KG1 (cell line): ENCODE measurements at places on chromosomes 3 and 15.
A peak's percentile ranks its signal among the peaks of the same experiment; 100 is the strongest.

DNA sequence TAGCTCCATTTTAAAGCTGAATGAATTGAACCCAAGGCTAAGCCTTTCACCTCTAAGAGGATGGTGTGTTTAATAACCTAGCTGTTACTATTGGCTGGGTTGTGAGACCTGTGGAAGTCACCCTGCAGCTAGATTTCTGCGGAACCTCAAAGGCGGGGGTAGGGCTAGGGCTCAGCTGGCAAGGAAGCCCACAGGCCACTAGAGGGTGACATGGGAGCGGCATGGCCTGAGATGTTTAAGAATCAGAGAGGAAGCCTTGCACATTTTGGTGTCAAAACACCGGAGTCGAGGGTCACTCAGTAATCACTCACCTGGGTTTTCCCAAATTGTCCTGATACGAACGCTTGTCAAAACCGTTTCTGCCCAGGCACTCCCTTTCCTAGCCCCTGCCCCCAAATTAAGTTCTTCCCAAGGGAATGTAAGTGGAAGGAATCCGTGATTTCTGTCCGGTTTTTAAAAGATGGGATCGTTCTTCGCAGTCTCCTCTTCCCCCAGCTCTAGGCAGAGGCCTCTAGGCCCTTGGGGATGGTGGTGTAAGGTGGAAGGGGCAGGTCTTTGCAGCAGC lies 3.8 kb upstream of the ACAD9 start:
- DNase-seq = peak; percentile 30

DNA sequence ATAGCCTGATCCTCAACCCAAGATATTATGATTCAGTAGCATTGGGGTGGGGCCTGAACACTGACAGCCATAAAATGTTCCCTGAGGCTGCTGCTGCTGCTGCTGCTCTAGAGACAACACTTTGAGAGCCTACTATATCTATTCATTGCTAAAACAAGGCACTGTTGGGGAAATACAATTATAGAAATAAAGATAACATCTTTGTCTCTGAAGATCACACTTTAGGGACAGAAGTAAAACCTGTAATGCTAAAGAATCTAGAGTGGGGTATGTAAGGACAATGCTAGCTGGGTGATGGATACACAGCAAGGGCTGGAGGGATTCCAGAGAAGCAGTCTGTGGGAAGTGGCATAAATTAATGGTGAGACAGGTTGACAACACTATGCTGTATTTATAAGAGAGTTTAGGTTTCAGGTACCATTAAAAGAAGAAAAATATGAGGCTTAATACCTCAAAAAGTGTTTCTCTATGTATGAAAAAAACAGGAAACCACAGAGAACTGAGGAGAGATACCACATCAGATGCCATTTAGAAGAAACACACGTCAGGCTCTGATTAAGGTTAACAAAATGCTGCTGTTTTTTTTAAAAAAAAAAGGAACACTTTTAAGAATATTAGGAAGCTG lies 115.9 kb downstream of the CBLB start:
- DNase-seq = peak; percentile 29

- DNase-seq = no peak
Measured at GRCh38 chr3:171049861-171050444, 23.4 kb upstream of the SLC2A2 start.

- no peak for DNase-seq
Measured at GRCh38 chr3:115111632-115112031, 35.5 kb downstream of the ZBTB20 start.

DNA sequence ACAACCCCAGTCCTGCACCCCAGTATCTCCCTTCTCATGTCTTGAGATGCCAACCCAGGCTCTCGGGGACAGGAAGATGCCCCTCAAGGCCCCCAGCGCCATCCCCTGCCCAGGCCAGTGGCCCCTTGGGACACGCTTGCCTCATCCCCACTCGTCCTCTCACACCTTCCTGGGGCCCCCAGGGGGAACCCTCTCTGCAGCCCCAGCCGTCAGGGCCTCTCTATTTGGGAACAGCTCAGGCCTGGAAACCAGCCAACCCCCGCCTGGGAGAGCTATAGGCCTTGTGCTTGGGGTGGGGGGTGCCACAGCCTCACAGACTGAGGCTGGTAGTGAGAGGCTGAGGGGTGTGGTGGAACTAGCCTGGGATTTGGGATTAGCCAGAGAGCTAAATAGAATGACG lies 7.8 kb downstream of the LINGO1 start:
- no peak for DNase-seq

DNA sequence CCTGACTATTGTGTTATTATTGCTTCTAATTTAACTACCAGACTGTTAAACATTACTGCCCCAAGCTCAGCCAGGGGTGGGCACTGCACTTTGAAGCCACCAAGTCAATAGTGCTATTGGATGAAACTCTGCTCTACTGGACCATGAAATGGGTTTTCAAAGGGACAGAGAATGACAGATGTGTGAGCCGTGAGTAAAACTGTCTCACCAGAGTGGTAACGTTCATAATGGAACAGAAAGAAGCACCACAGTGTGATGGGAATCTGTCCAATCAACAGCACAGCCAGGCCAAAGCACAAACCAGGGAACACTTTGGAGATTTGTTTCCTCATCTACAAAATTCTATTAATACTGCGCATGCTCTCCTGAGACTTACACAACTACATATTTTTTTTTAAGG lies 171.8 kb upstream of the LPP start:
- DNase-seq = no peak

DNA sequence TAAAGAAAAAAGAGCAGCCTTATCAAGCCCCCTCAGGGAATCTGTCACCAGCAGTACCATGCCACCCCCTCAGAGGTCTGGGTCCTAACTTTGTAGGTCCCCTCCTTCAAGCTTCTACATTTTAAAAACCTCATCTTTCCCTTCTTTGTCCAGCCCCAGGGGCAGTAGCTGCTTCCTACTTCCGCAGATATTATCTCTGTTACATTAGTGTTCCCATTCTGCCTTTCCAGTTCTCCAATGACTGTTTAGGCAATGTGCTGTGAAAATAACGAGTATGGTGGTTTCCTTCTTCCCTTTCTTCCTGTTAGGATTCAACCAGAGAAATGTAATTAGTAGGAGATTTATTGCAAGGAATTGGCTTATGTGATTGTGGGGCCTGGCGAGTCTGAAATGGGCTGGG lies 126.1 kb upstream of the TNIK start:
- no peak for DNase-seq

- no peak for DNase-seq
Measured at GRCh38 chr15:63545520-63545919, 41.1 kb downstream of the USP3 start.
